ENCODE measurements at places on chromosomes 16 and 17. TPM values are rescaled to one million over a fixed set of nuclear protein-coding genes. Genes with fewer than 3 reads are reported as not detected.

- DNase-seq: no peak
Measured at GRCh38 chr16:70808371-70808770, 7.4 kb upstream of the VAC14 start.

GRCh38 chr16:57489229-57489628, 2.9 kb upstream of the DOK4 start:
- DNase-seq: no peak

DNA sequence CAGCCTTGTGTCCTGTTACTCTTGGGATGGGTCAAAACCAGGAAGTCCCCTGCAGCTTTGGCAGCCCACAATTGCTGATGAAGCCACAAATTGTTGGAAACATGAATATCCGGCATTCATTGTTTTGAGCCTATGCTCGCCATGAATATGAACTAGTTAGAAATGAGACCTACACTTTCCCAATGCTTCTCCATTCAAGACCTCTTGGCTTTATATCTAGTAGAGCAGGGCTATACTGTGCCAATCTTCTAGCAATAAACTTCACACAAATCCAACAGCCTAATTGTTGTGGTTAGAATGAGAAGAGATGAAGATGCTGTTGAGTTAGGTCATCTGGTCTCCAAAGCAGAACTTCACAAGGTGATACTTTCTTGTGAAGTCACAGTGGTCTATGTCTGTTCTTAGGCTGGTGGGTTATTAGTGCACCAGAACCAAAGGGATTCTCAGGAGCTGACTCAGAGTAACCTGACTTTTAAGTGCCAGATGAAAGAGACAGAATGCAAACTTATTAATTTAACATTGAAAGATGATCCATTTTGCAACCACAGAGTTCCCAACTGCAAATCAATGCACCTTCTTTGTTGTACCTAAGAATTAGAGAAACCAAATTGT, 13.7 kb upstream of the KRT23 start:
- DNase-seq: no peak

DNA sequence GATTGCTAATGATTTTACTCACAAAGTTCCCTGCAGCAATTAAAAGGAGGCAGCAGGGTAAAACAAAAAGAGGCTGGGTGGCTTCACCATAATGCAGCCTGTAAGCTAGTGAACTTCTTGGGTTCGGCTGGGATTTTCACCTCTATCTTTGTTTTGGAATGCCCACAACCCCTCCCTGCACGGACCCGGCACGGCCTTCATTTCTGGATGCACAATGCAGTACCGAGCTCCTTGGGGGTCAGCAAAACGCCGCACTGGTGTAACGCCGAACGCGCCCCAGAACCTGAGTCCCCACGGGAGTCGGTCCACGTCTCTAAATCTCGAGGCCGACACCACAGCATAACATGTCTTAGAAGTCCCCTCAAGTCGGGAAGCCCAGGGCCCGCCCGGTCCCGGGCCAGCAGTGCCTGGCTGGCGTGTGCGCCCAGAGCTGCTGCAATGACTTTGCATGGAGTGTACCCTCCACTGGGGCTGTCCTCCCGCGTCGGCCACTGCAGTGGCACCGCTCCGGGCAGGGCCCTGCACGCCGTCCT, 759 bp downstream of the UBE2O start:
- DNase-seq: peak; percentile 50

- DNase-seq: no peak
Measured at GRCh38 chr16:56894331-56894917, 29.4 kb downstream of the SLC12A3 start.

DNA sequence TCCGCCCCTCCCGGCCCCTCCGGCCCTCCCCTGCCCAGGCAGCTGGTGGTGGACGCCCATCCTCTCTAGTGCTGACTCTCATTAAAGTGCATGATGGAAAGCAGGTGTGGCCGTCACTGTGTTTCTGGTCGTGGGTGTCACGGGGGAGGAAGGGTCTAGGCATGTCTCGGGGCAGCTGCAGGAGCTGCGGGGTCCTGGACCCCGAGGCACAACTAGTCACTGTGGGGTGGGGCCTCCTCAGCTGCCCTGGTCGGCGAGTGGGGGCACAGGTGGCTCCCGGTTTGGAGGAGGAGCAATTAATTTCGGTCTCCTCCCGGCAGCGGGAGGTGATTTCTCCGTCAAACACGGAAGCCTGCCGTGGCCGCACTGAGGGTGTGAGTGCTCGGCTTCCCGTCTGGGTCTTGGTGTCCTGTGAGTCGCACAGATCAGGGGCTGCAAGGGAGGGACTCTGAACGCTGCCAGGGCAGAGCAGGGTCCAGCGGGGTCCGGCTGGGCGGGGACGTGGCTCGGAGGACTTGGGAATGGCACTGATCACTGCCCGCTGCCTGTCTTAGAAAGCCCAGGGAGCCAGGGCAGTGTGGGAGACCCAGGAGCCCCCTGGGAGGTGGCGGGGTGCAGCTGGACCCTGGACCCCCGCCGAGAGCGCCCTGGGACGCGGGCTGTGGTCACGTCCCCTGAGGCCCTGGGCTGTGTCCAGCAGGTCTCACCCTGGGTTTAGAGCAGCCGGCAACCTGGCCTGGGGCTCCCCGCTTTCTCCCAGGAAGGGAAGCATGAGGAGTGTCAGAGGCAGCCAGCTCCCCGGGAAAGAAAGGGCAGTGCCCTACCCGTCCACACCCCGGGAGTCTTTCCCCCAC, 3.3 kb downstream of the TPSD1 start:
- DNase-seq: no peak

DNA sequence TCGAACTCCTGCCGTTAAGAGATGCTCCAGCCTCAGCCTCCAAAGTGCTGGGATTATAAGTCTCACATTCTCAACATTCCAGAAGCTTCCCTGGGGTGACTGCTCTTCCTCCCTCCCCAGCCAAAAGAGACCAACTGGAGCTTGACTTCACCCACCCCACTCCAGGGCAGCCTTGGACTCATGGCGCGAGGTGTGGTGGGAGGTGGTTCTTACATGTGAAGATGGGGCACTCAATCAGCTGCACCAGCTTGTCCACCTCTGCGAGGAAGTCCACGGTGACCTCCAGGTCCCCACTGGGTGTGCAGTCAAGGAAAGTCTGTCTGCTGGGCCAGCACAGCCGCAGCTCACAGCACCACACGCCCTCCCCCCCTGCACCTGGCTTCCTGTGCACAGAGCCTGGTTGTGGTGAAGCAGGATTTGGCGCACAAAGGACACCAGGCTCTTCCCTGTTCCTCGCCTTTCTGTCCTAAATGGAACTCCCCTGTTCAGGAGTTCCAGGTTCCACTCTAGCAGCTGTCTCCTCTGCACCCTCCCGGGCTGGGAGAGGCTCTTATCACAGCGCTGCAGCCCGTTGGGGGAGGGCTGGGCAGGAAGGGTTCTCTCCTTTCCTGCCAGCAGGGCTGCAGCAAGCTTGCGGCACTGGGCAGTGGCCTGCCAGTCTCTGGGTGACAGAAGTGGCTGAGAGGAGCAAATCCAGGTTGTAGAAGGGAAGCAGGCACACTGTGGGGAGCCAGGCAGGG, 9.6 kb upstream of the MTSS2 start:
- DNase-seq: peak; percentile 84

DNA sequence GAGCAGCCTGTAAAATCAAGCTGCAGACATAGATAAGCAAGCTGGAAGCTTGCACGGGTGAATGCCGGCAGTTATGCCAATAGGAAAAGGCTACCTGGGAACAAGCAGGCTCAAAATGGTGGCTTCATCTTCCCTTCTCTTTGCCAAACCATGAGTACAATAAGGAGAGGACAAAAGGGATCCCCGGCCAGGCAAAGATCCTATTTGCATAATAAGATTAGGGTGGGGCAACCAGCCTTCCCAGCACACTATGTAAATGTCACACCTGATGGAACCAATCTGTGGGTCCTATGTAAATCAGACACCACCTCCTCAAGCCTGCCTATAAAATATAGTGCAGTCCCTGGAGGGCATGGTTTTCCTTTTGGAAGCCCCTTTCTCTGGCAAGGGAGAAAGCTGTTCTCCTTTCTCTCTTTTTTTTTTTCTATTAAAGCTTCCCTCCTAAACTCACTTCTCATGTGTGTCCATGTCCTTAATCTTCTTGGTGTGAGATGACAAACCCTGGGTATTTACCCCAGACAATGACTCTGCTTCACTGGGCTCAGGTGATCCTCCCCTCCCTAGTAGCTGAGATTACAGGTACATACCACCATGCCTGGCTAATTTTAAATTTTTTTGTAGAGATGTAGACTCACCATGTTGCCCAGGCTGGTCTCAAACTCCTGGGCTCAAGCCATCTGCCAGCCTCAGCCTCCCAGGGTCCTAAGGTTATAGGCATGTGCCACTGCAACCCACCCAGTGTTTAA, 44.2 kb downstream of the PSMD12 start:
- no peak for DNase-seq

DNA sequence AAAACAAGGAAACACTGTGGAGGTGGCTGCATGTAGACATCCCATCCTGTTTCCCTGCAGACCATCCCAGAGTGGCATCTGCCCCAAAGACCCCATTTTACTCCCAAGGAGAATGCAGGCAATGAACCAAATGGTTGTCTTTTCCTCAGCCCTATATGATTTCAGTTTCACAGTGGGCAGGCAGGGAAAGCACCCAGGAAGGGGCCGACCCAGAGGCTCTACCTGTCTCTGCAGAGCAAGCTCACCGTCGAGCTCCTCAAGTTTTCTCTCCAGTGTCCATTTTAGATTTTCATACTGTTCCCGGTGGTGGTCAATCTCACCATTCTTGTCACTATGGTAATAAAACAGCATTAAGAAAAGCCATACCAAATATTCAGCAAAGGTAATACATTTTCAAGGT, 14.6 kb downstream of the CCDC57 start:
- no peak for DNase-seq

DNA sequence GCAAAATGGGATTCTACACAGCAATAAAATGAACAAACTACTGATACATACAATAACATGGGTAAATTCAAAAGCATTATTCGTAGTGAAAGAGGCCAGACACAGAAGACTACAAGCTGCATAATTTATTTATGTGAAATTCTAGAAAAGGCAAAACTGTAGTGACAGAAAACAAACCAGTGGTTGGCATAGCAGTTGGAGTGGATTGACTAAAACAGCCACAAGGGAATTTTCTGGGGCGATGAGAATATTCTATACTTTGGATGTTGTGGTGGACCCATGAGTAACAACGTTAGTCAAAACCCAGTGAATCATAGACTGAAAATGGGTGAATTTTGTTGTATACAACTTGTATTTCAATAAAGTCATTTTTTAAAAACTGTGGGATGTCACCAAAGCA, 63.2 kb upstream of the RPL38 start:
- no peak for DNase-seq

DNA sequence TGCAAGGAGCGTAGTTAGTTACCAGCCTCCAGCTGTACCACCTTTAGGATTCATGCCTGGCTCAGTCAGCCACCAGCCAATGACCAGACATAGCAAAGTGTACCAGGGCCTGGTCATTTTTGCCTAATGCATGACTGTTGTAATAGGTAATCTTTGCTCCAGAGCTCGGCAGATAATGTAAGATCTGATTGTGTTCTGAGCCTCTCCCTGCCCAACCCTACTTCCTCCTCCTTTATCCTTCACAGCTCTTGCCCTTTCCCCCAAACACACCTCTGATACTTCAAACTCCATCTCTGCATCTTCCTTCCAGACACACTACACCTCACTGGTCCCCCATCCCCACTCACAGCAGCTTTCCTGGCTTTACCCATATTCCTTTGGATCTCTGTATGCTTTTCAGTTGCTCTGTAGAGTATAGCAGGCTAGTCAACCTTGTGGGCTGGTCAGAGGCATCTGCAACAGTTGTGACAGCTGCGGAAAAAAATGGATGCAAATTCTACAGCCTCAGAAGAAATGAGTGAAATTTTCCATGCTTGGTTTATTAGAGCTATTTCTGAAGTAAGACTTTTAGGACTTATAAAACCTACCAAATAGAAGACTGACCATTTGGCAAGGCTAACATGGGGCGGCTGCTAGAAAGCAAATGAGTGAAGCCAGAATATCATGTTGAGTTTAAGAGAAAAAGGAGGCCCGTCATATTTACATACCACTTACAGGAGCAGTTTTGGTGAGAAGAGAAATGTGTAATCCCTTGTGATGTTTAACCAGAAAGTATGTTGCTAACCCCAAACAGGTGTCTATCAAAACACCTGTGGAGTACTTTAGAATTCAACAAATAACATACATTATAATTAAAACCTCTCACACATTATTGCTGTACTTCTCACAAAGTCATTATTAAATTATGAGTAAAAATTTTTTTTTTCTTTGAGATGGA, 19.9 kb upstream of the C16orf87 start:
- no peak for DNase-seq

- no peak for DNase-seq
Measured at GRCh38 chr17:45905814-45906213, 11.5 kb downstream of the MAPT start.

DNA sequence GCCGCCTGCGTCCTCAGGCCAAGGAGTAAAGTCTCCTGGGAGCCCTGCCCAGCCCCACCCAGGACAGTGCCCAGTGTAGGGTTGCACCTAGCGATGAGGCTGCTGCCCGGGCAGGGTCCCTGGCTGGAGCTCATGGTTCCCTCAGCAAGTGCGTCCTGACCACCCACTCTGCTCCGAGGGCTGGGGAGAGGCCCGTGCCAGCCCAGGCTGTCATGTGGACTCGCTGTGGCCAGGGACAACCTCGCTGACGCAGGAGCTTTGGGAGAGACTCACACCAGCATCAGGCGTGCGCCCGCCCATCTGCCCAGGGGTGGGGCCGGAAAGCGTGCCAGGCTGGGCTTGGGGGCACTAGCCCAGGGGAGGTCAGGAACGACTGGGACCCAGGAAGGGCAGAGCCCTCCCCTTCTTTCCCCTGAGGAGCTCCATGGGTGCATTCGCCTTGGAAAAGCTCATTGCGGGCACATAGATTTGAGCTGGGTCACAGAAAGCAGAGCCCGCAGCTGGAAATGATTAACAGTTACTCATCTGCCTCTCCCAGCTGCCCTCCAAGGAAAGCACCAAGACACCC, 19.7 kb downstream of the DPEP1 start:
- DNase-seq: no peak

GRCh38 chr16:78695391-78695790, 595.9 kb downstream of the WWOX start:
- DNase-seq: no peak

DNA sequence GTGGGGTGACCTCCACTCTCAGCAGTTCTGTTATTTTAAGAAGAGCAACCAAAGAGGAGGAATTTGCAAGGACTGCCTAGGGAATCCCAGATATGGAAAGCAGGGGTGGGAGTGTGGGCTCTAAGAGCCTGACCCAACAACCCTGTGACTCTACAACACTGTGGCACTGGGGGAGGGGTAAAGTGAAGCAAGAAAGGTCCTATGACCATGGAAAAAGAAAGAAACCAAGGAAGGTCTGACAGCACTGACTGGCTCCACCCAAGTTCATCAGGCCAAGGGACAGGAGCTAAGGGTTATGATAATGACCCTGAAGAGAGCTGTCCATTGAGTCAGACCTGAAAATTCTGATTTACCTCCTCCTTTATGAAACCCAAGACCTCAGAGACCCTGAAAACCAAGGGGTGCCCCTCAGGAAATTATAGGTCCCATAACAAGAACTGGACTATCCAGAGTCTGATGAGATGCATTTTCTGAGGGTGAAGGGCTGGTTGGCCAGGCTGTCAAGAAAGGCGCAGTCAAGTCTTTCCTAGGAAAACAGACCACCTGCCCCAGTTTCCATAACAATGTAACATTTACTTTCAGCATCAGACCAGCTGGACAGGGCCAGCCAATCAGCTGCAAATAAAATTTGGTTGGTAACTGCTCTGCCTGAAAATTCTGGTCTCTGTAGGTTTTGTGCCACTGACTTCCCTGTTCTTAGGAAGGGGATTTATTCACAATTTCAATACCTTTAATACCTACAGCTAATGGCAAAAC, 53.8 kb upstream of the MTMR4 start:
- no peak for DNase-seq

- DNase-seq: peak; percentile 79
Measured at GRCh38 chr17:40327735-40328385, 18.9 kb downstream of the RARA start.

The ASPA gene
- 3.7 TPM for total RNA-seq

The WNT9B gene
- 0.42 TPM for total RNA-seq

The RHBDL1 gene
- 1.9 TPM for total RNA-seq

All from left ventricle myocardium superior (tissue), 1 donor.